Stimulated activated CD4-positive, alpha-beta T cell treated with anti-CD3 and anti-CD28 coated beads, Interleukin-1b, Interleukin-23, amount 100 ng/mL, for 4 hours (primary cell): ENCODE measurements at places on chromosomes 4 and X.

- DNase-seq: no peak
Observed at GRCh38 chr4:87884976-87885549, 52.3 kb downstream of the MEPE start.

- DNase-seq: no peak
Observed at GRCh38 chr4:16745009-16745635, 153.3 kb downstream of the LDB2 start.

DNA sequence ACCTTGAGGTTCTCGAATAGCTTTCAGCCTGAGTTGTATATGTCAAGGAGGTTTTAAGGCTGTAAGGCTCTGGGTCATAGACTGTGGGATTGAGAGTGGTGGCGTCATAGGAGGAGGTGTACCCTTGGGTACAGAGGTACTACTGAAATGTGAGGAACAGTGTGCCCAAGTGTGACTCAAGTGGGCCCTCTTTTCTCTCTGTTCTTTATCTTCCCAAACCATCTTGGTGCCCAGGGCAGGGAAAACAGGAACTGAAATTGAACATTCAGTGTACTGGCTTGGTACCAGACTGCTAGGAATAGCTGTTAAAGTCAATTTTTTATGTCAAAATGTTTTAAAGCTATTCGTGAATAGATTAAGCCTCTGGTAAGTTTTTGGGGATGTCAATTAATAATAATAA is 136.2 kb upstream of the RPS6KA3 start:
- no peak for DNase-seq

DNA sequence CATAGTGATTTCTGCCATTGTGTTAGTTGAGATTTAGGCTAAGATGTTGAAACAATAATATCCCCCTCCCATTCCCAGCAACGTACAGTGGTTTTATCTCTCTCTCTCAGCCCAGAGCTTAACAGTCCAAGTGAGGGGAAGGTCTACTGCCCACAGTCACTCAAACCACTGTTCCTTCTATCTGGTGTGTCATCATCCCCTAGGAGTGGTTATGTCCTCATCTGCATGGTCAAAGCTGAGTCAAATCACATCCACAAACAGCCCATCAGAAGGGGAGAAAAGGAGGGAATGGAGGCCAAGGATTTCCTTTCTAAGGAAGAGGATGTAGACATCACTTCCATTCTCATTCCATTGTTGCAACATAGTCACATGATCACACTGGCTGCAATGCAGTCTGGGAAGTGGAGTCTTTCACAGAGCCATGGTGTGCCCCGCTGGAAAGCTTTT is 42.8 kb upstream of the CHRNA9 start:
- DNase-seq: no peak

GRCh38 chr4:5300283-5300682 is 249.0 kb downstream of the STK32B start:
- DNase-seq: no peak

DNA sequence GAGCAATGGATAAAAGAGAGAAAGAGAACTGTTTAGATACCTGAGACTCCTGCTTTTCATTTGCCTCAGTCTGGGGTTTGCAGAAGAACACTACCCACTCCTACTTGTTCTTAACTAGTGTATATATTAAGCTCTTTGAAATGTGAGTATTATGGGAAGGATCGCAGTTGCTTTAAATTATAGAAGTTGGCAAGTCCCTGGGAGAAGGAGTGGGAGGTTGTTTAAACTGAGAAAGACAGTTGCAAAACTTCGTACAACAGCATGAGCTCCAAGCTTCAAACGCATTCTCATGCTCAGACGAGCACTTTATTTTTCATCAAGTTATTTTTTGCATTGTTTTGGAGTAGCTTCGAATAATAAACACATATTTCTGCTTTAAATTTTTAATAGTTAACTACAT is 88.1 kb upstream of the C1QTNF7 start:
- no peak for DNase-seq

DNA sequence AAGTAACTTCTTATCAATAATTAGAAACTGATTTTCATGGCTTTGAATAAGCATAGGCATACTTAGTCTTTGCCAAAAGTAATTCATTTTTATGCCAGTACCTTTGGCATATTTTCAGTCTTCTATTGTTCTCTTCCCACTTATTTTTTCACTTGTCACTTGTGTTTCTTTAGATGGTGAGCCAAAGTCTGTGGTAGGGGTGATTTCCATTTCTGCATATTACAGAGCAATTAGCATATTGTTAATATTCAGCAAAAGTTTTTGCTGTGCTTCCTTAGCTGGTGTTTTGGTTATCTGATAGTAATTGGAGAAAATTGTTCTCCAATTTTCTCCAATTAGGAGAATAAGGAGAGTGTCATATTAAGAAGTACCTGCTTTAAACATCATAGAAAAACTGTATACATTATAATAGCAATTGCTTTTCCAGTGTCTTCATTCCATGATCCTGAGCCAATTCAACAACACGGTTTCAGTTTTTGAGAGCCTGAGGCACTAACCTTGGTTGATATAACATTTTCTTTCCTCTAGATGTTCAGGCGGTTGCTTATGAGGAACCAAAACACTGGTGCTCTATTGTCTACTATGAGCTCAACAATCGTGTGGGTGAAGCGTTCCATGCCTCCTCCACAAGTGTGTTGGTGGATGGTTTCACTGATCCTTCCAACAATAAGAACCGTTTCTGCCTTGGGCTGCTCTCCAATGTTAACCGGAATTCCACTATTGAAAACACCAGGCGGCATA is 64.7 kb downstream of the SMAD1 start:
- DNase-seq: no peak
